Amniotic stem cell (primary cell): ENCODE measurements at places on chromosomes 1 and 21.

DNA sequence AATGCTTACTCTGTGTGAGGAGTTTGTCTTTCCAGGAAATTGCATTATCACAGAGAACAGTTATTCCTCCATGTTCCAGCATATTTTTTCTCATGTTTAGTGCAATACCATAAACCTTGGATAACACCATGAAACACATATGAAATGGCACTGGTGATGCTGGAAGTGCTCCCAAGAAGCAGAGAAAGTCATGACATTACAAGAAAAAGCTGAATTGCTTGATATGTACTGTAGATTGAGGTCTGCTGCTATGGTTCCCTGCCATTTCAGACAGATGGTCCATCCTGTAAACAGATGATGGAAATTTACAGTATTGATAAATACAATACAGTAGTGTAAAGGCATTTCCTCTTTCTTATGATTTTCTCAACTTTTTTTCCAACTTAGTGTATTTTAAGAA is 422.1 kb downstream of the LRRIQ3 start:
- DNase-seq = no peak

GRCh38 chr1:151721788-151722510 is 627 bp downstream of the RIIAD1 start:
- no peak for DNase-seq

GRCh38 chr1:106889059-106889458 is 167.4 kb upstream of the PRMT6 start:
- DNase-seq = no peak

- DNase-seq = no peak
Measured at GRCh38 chr1:9628541-9629444, 22.7 kb upstream of the PIK3CD start.

GRCh38 chr1:233879841-233880240 is 24.6 kb upstream of the SLC35F3 start:
- no peak for DNase-seq

GRCh38 chr1:181100015-181100905 is 11.8 kb downstream of the IER5 start:
- DNase-seq = no peak

GRCh38 chr1:234168061-234168724 is 205.1 kb upstream of the COA6 start:
- DNase-seq = no peak

DNA sequence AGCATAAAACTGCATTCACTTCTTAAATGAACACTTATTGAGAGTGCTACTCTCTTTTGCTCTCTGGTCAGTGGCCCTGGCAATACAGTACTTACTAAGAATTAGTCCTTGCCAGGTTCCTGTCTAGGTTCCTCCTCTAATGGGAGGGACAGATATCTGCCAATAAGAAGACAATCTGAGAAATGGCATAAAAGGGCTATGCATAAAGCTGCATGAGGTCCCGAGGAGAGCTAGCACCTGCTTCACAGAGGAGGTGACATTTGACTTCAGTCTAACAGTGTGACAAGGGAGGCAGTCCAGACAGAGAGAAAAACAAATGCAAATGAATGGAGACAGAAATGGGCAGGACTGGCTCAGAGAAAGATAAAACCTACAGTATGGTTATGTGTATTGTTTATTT is 357.1 kb upstream of the SGIP1 start:
- DNase-seq = no peak

- no peak for DNase-seq
Measured at GRCh38 chr21:27429710-27430341, 462.9 kb upstream of the ADAMTS5 start.

- DNase-seq = no peak
Measured at GRCh38 chr1:115771094-115771846, 2.8 kb upstream of the CASQ2 start.

- DNase-seq = no peak
Measured at GRCh38 chr1:27478098-27478497, 11.9 kb downstream of the WASF2 start.

DNA sequence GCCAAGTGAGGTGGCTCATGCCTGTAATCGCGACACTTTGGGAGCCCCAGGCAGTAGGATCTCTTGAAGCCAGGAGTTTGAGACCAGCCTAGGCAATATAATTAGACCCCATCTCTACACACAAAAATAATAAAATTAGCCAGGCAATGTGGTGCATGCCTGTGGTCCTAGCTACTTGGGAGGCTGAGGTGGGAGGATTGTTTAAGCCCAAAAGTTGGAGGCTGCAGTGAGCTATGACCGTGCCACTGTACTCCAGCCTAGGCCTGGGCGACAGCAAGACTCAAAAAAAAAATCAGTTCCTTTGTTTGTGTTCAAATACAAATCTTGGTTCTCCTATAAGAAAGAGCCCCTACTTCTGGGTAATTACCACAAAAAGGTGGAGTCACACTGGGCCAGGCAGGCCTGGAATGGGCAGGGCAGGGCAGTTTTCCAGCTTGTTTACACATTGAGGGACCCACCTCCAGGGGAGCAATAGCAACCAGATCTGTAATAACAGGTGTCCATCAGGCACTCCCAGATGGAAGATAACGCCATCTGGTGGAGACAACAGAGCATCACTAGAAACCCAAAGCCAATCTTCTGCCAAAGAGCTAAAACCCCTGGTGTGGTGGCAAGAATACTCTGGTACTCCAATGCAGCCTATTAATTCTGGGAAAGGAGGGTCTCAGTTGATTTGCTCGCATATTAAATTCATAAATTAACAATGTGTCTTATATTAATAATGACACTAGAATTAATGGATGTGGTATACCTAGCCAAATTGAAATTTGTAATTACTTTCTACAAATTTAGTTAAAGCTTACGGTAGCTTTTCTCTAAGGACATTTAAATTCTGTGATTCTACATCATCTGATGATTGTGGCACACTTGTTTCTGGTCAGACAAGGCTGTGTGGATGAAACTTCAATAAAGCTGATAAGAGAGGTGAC is 13.2 kb downstream of the PPP1R15B start:
- no peak for DNase-seq

- peak; percentile 69 for DNase-seq
Measured at GRCh38 chr1:150922519-150922975, 3.6 kb upstream of the SETDB1 start.

DNA sequence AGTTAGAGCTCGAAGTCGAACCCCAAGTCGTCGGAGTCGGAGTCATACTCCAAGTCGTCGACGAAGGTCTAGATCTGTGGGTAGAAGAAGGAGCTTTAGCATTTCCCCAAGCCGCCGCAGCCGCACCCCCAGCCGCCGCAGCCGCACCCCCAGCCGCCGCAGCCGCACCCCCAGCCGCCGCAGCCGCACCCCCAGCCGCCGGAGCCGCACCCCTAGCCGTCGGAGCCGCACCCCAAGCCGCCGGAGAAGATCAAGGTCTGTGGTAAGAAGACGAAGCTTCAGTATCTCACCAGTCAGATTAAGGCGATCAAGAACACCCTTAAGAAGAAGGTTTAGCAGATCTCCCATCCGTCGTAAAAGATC is 12.1 kb downstream of the SON start:
- no peak for DNase-seq

GRCh38 chr1:85115933-85116332 is 67.6 kb upstream of the MCOLN3 start:
- no peak for DNase-seq

- no peak for DNase-seq
Measured at GRCh38 chr1:6960860-6961259, 175.6 kb downstream of the CAMTA1 start.

DNA sequence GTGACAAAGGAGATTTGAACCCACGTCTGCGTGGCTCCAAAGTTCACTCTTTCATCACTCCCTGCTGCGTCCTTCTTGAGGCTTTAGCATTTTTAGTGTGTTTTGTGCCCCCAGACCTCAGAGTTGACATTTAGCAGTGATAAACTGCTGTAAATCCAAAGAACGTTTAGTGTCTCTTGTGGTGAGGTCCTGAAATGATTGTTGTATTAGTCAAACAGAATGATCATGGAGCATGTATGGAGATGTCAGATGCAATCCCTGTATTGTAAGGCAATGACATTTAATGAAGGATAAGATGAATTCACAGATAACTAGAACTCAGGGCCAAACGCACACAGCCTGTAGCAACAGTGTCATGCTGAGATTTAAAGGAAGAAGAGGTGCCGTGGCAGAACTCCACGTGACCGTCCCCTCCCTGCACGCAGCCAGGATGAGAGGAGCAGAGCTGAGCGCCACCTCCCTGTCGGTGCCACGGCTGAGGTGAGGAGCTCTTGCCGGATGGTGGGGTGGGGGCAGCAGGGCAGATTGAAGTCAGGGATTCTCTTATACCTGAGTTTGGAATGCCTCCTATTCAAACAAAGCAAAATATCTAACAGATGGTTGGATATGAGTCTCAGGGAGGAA is 30.1 kb downstream of the NTPCR start:
- DNase-seq = no peak

DNA sequence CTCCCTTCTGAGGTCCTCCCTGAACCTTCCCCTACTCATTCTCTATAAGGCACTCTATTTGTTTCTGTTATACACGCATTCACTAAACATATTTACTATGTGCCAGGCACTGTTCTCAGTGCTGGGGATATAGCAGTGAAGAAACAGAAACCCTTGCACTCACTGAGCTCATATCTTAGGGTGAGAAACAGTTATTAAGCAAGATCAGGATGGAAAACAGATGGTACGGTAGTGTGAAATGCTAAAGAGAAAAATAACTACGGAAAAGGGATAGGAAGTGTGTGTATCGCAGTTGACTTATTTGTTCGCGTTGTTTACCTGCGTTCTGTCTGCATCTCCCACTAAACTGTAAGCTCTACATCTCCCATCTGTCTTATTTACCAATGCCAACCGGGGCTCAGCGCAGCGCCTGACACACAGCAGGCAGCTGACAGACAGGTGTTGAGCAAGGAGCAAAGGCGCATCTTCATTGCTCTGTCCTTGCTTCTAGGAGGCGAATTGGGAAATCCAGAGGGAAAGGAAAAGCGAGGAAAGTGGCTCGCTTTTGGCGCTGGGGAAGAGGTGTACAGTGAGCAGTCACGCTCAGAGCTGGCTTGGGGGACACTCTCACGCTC is 572 bp downstream of the CYB5RL start:
- no peak for DNase-seq

- DNase-seq = no peak
Measured at GRCh38 chr1:153941826-153942725, 4.4 kb downstream of the DENND4B start.

GRCh38 chr1:40760984-40761383 is 22.6 kb upstream of the KCNQ4 start:
- no peak for DNase-seq

GRCh38 chr1:178964469-178965330 is 61.0 kb upstream of the FAM20B start:
- no peak for DNase-seq
